ENCODE measurements at places on chromosomes 6 and 20. TPM values are rescaled to one million over a fixed set of nuclear protein-coding genes. Genes with fewer than 3 reads are reported as not detected.

- DNase-seq, result peak; percentile 2
These were observed 45.8 kb downstream of the AHI1 start for GRCh38 chr6:135451617-135452190.

NRN1 gene
- total RNA-seq, result 37.3 TPM

SAPCD1 gene
- total RNA-seq, result 2.8 TPM

POLR1H gene
- 32.6 TPM for total RNA-seq

TBCC gene
- 66.4 TPM for total RNA-seq

All from H4 (cell line).